Stimulated activated CD4-positive, alpha-beta T cell treated with anti-CD3 and anti-CD28 coated beads, Interleukin-1b, Interleukin-23, amount 100 ng/mL, for 4 hours (primary cell): ENCODE measurements at places on chromosomes 6 and 20.

GRCh38 chr20:48288930-48289507, 503.7 kb upstream of the SULF2 start:
- no peak for DNase-seq

GRCh38 chr6:11571073-11571472, 33.5 kb downstream of the TMEM170B start:
- DNase-seq = no peak

- no peak for DNase-seq
Measured at GRCh38 chr20:13533946-13534345, 104.8 kb downstream of the TASP1 start.

- DNase-seq = no peak
Measured at GRCh38 chr6:53582963-53583362, 38.1 kb upstream of the GCLC start.

DNA sequence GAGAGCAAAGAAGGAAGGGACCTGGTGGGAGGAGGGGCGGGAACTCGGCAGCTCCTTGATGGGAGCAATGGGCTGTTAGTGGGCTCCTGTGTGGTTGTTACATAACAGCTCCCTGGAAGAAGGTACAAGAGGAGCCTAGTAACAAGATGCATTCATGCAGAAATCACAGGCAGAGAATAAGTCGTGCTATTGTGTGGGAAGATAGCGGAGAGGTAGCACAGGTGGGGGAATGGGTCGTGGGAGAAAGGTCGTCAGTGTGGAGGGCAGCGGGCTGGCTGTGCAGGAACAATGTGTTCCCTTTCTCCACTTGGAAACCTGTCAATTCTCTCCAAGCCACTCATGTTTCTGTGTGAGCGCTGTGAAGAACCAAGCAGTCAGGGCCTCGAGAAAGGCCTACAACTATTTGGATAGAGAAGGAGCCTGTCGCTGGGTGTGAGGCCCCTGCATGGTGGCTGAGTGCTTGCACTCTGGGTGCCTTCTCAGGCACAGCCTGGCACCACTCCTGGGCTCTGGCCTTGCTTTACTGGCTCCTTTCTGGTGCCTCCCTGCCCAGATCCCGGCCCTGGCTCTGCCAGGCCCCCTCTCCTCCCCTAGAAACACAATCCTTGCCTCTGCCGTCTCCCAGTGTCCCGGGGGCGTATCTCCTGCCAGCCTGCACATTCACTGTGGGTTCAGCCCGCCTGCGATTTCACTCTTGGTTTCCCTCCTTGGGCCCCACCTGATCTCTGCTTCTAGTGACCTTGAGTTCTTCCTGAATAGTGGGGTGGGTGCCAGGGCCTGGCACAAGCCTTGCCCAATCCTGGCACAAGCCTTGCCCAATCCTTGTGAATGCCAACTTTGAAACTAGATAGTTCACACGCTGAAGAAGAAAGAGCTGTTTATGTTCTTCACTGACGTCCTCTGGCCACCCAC, 7.4 kb upstream of the FGD2 start:
- DNase-seq = no peak

DNA sequence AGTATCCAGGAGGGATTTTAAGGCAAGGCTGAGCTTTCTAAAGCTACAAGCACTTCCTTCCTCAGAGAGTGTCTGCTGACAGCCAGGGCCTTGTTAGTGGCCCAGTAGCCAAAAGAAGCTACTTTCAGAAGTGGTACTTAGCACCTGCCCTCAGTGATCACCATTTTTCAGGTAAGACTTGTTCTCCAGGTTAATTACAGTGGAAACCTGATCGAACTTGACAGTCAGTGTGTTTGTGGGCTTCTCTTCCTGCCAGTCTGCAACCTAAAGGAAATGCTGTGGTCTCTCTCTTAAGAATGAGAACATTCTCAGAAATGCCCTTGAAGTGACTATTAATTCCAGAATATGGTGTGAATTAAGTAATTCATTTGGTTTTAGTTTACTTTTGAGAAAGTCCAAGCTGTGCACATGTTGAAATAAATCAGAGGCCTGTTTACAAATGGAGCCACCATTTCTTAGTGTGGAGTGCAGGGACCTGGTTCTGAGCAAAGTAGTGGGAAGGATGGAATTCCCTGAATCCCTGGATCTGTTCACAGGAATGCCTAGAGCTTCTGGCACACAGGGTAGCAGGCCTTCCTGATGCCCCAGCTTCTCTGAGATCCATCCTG, 185.3 kb upstream of the AGPAT4 start:
- DNase-seq = no peak

GRCh38 chr6:165008971-165009370, 300.4 kb downstream of the C6orf118 start:
- no peak for DNase-seq

DNA sequence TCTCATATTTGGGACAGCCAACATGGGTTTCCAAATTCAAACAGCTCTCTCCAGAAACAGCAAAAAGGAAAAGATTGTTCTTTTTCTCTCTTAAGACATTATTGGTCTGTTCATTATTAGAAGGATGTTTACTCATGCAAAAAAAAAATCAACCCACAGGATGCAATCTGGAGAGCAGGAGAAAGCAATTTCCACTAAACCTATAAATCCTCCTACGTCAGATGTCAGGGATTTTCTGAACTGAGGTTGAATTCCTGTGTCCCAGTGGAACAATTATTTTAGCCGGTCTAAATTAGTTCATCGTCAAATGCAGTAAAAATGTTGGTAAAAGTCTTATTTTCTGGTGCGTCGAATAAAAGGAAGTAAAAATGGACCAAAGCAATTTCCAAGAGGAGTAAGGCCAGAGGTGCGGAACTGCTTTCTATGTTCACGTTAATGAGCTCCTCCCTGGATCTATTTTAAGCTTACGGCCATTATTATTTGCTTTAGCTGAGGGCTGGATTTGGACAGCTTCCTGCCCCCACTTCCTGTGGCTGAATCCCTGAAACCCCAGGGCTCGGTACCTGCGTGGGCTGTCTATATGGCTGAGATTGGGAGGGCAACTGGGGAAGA, at the start of gene GABRR1:
Gene GABRR1 (minus strand): TSS at position 60 of the 612 bp plus-strand sequence. CDS start 36 bp downstream, at position 24.
- no peak for DNase-seq

- DNase-seq = no peak
Measured at GRCh38 chr6:63563235-63563634, 9.0 kb upstream of the LOC128125822 start.
